ENCODE measurements at places on chromosomes 2 and 18.

DNA sequence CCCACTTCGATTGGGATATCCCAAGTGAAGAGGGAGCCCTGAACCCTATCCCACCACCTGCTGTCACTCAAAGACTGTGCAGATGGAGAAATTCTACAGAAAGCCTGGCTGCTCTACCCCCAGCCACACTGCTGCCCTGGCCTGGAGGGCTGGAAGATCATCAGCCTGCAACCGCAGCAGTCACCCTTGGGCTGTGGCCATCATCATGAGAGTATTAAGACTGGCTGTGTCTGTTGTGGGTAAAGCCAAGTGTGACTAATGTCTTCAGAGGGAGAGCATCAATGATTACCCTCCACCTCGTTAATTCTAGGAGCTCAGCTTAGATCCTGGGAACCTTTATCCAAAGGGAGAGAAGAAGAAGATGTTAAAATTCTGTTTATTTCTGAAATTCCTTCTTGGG lies 221.5 kb downstream of the TFCP2L1 start:
- no peak for DNase-seq

DNA sequence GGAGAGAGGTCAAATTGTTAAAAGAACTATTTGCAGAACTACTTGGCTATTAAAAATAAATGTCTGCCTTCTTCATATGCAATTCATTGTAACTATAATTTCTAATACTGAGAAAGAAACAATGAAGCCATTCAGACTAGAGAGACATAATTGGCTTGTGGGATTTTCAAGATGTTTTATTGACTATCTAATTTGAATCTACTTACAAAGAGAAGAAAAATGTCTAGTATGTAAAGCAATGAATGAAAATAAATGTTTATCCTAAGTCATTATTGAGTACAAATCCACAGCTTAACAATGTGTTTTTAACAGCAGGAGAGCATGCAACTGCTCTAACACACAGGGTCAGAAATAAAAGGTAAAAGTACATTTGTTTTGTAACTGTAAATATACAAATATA lies 19.2 kb downstream of the RMP24 start:
- no peak for DNase-seq

DNA sequence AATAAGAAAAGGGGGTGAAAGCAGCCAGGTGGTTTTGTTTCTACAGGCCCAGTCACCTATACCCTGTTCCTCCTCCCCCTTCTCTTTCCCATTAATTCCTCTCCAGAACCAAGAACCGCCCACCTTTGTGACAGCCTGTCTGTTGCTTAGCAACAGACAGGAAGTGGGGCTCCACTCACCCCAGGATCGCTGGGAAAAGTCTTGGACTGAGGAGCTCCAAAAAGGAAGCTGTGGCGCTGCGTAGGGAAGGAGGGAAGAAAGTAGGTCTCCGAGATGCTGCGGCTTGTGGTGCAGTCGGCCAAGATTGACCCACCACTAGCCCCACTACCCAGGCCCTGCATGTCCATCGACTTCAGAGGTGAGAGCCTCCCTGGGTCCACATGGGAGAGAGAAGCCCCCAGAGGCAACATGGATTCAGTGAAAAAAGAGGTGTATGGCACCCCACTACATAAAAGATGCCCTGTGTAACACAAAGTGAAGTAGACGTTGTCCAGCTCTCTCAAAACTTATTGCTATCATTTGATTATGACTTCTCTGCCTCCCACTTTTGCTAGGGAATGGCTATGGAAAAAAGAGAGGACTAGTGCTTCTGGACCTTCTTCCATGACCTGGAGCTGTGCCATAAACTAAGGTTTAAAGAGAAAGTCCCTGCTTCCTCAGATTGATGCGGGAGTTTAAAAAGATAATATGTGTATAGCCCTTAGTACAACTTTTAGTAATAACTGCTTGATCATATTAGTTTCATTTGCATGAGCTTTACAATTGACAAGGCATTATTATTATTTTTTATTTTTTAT lies at the start of gene FER1L5:
FER1L5 (plus strand) TSS at position 201 of the 797 bp plus-strand sequence; CDS start at position 274, 73 bp downstream.
- no peak for DNase-seq

DNA sequence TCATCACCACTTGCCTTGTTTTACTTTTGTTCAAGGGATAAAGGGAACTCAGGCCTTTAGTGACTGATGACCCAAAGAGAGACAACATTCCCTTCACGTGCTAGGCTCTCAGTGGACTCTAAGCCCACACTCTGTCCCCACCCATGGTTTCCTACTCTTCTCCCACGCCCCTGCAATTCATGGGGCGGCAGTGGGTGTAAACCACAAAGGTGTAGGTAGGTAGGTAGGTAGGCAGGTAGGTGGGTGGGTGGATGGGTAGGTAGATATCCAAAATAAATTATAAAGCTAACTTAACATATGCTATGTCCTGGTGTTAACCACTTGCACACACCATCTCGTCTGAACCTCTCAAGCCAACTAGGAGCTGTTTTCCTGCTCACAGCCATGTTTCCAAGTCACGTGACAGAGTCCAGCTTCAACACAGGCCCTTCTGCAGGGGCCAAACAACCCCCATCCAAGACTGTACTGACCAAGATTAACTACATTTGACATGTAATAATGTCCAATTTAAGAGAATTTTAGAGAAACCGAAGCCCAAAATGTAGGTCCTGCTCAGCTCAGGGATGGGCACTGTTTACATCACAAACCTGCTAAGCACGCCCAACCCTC lies 33.7 kb downstream of the DNMT3A start:
- DNase-seq, result no peak

- DNase-seq, result no peak
Measured at GRCh38 chr2:190540048-190540447, 5.5 kb upstream of the NEMP2 start.

GRCh38 chr2:212424082-212424481 lies 114.5 kb downstream of the ERBB4 start:
- DNase-seq, result no peak

DNA sequence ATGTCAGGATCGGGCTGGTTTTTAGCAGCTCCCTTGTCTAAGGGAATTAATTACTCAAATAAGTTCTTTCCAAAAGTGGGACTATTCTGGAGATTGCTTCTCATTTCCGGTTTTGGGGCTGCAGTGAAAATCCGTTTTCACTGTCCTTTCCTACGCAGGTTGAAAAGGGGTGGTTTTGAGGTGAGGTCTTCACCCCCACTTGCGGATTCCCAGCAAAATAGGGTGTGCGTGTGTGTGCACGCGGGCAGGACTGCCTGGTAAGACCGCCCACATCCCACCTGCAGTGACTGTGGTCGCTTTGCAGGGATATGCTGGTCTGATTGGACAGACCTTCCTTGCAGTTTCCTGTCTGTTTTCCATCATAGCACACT lies 472 bp upstream of the PLEKHM3 start:
- DNase-seq, result no peak

GRCh38 chr18:5868218-5868854 lies 27.0 kb downstream of the TMEM200C start:
- DNase-seq, result peak; percentile 45

DNA sequence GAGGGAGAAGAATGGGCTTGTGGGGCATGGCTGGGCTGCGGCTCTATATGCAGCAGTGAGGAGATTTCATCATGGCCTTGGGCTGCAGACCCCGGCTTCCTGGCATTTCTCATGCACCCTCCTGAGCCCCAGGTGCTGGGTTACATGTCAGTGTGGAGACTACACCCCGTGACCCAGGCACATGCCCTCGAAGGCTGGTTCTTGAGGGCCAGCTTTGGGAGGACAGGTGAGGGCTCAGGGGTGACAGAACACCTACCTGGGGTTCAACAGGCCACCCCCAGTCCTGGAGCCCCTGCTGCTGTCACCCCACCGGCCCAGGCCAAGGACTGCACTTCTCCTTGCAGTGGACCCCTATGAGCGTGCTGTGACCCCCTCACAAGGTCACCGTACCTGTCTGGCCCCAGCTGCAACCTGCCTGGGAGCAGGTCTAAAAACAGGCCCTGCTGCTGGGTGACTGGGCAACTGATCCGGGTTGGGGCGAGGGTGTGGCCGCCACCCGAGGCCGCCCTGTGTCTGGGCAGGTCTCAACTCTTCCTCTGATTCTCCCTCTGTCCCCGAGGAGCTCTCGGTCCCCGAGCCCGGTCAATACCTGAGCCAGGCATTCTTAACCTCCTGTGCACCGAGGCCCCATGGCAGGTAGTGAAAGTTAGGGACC lies 94.8 kb upstream of the OTOS start:
- DNase-seq, result no peak

DNA sequence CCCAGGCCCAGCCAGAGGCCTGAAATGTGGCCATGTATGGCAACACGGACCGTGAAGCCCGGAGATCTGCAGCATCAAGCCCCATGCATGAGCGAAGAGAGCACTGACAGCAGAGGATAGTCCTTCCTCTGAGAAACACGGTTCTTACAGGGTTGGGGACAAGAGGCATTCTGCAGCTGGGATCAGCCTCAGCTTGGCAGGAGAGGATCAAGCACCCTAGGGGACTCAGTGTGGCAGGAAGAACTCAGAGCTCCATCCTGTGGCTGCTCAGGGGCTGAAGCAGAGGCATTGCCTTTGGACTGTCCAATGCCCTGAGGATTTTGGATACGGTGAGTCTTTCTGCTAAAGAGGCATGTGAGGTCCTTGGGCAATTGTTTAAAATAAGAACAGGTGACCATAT lies 368.7 kb downstream of the ZNF516 start:
- no peak for DNase-seq

GRCh38 chr2:228613133-228613850 lies 431.8 kb upstream of the SPHKAP start:
- DNase-seq, result no peak

DNA sequence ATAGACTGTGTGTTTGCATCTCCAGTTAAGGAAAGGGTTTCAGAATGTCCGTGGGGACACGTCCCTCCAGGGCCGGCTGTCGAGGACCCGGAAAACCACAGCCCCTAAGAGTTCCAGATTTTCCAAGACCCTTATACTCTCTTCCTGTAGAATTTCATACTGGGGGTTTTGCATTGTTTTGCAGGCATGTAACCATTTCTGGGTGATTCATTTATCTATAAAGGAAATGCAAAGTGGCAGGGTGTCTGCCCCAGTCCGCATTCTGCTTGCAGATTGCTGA lies 8.5 kb downstream of the SP9 start:
- no peak for DNase-seq

DNA sequence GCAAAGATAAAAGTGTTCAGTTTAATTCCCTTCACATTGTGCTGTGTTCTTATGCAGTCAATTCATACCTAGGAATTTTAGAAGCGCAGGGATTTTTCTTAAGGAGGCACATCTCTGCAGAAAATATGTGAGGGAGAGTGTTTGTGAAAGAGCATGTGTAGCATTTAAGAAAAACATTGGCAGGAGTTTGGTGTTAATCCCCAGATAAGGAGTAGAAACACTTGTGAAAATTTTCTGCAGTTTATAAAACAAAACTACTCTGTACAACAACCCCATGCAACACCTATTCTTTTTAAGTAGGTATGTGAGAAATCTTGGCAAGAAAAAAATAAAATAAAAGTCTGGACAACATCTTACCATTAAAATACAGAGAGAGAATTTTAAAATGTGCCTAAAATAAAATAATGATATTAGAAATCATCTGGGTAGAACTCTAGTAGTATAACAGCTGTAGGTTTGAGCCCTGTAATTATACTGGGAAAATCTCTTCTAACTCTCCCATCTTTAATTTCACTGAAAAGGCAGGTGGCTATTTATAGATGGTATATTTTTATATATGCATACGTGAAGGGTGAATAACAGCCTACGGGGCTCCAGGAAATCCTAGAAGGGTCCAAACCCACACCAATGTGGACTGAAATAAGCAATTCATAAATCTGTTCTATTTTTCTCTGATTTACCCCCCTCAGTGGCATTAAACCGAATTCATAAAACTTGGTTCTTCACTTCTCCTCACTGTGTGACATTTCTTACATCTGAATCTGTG lies 6.6 kb downstream of the FZD7 start:
- DNase-seq, result no peak

- DNase-seq, result no peak
Measured at GRCh38 chr2:148592791-148593190, 51.8 kb upstream of the EPC2 start.

GRCh38 chr2:201857326-201857725 lies 51.0 kb downstream of the CDK15 start:
- DNase-seq, result no peak

- DNase-seq, result peak; percentile 89
Measured at GRCh38 chr2:79512442-79513401, at the start of gene CTNNA2. Gene CTNNA2, plus strand, starts transcription at chr2:79513051.

DNA sequence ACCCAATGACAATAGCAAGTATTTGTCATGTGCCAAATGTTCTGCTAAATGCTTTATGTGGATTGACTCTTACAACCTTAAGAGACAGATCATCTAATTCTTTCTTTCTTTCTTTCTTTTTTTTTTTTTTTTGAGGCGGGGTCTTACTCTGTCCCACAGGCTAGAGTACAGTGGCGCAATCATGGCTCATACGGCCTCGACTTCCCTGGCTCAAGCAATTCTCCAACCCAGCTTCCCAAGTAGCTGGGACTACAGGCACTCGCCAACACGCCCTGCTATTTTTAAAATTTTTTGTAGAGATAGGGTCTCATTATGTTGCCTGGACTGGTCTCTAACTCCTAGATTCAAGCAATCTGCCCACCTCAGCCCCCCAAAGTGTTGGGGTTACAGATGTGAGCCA lies 21.4 kb downstream of the TMEM247 start:
- no peak for DNase-seq

GRCh38 chr2:10278029-10278762 lies 24.5 kb upstream of the HPCAL1 start:
- DNase-seq, result no peak

DNA sequence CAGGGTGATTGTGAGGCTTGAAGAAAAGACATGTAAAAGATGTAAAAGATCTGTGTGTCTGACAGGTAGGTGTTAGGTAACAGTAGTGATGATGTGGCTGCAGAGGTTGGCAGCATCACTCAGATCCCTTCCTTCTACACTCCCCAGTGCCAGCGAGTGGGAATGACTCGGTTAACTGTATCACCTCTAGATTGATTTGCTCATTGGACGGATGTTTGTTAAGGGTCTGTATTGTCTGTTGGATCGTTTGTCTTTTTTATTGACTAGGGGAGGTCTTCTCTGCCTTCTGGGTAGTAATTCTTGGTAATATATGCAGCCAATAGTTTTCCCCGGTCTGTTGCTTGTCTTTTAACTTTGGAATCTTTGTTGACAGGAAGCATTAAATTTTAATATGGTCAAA lies 44.8 kb upstream of the CNGA3 start:
- DNase-seq, result no peak

GRCh38 chr2:227036527-227036926 lies 127.5 kb downstream of the COL4A4 start:
- DNase-seq, result no peak

GRCh38 chr2:203532957-203533658 lies 2.0 kb downstream of the RAPH1 start:
- no peak for DNase-seq

- no peak for DNase-seq
Measured at GRCh38 chr2:112782234-112782799, 2.0 kb downstream of the IL1A start.
